ENCODE measurements at places on chromosomes 6 and 20.

- no peak for DNase-seq
Measured at GRCh38 chr20:31747640-31748039, 8.6 kb downstream of the TPX2 start.

DNA sequence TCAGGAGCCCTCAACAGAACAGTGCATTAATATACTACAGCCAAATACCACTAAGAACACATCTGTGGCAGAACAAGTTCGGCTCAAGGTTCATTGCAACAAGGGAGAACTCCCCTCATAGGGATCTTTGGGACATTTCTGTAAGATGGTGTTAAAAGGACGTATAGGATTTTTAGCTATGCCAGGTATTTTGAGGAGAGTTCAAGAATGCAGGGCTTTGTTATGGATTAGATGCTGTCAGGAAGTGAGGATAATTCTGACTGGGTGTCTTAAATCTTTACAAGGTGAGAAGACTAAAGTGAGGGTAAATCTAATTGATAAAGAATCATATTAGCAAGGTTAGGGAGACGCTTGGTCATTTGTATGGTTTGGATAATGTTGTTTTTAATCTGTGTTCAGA, 83.7 kb upstream of the AHI1 start:
- DNase-seq = no peak

DNA sequence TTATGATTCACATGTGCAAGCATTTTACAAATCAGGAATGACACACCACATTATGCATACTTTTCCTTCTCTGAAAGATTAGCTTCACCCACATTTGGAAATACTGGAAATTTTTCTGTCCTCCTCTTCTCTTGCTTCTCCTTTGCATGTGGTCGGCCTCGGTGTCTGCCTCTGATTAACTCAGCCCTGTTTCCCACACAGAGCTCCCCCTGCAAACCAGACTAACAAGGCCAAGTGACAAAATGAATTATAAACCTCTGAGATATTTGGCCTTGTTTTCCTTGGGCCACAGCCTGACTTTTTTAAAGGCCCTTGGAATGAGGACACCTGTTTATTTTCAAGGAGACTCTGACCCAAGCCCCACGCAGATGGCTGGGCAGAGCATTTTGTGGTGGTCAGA, 9.0 kb upstream of the CCN6 start:
- DNase-seq = no peak

GRCh38 chr6:154862536-154862935, 129.3 kb downstream of the SCAF8 start:
- no peak for DNase-seq

DNA sequence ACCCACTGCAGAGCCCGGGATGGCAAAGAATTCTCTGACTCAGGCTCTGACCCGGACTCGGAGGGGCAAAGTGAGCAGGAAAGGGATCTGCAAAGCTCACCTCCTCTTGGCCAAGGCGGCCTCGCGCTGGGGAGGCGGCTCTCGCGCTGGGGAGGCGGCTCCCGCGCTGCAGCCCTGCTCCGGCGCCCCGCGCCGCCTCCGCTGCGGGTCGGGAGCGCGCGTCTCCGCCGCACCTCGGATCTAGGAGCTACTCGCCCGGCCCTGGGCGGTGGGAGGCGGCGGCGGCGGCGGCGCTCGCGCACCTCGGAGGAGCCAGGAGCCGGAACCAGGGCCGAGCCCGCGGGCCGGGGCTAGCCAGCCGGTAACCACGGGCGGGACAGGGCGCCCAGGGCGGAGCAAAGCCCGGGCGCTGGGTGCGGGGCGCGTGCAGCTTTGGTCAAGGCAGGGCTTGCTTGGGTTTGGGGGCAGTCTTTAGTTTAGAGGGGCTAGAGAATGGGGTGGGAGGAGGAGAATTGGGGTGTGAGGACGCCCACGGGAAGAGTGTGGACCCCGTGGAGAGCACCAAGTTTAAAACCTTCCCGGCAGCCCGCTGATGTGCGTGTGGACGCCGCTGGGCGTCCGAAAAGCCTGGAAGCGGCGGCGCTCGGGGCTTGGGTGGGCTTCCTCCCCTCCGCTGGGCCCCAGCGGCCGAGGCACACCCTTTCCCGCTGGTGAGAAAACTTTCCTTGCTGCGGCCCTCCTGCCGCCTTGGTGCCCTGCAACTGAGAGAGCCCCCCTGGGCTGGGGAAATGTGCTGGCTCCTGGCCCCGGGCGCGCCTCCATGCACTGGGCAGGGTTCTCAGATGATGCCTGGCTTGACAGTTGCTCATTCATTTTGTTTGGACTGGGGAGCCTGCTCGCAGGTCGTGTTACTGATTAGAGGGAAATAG, at the start of gene MRAP2:
MRAP2 (plus strand) TSS at position 250 of the 929 bp plus-strand sequence. CDS start 21,547 bp downstream, outside the sequence.
- no peak for DNase-seq

GRCh38 chr20:64053841-64054661, 4.6 kb upstream of the SOX18 start:
- DNase-seq = no peak

DNA sequence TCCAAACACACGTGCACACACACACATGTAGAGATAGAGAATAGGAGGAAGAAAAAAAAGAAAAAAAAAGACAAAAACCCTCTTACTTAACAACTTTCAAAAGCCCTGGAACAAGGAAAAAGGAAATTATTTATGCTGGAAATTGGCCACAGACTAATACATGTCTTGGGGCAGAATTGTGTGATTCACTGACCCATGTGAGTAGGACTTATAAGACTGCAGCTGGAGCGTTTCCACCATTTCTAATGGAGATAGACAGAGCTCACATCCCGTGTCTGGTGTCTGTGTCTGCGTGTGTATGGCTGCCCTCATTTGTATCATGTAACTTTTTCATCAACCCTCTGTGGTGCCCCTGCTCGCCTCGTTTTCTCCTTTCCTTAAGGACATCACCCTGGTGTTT, 99.8 kb upstream of the PDE10A start:
- DNase-seq = no peak

All from activated CD4-positive, alpha-beta T cell treated with anti-CD3 and anti-CD28 coated beads for 1 hour (primary cell).